ENCODE measurements at places on chromosomes 2 and 18.

GRCh38 chr2:85011747-85012146 lies 40.8 kb downstream of the KCMF1 start:
- H3K4me3 ChIP-seq = no peak overlapping the region
- peaks cover 44% of the 10 kb centered on the region for H3K36me3 ChIP-seq
- no peak for DNase-seq
- H3K4me1 ChIP-seq = peaks cover 59% of the 10 kb centered on the region
- no peaks in the 10 kb centered on the region for H3K27me3 ChIP-seq

DNA sequence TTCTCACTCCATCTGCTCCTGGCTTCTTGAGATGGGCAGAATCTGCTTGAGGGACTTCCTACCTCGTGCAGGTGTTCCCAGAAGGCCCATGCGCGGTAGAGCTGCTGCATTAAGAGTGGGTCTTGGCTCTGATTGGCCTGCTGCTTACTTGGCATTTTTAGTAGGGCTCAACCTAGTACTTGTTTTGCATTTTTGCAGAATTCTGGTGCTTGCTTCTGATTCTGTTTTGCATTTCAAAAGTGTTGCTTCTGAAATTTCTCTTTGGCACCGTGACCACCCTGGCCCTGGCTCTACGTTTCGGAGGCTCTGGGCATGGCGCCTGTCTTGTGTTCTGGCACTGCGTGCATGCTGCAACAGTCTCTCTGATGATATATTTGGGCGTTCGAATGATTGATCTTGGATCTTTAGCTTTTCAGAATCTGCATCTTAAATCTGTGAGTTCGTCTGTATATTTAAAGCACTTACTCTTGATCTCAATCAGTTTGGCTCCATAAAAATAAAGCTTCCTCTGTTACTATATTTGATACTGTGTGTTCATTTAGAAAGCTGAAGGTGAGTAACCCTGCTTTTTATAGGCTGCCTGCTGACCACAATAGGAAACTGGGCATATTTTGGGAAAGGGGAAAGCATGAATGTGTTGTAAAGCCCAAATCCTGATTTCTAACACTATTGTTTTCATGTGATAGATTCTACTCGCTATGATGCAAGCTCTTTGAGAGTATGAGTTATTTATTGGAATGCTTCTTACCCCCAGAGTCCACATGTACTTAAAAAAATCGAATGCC lies 22.2 kb downstream of the EFR3B start:
- H3K4me3 ChIP-seq = no peak overlapping the region
- H3K27ac ChIP-seq = no peak overlapping the region
- no peaks in the 10 kb centered on the region for H3K4me1 ChIP-seq
- H3K27me3 ChIP-seq = no peaks in the 10 kb centered on the region

- DNase-seq = no peak
- no peak overlapping the region for H3K4me3 ChIP-seq
- no peaks in the 10 kb centered on the region for H3K36me3 ChIP-seq
- H3K27ac ChIP-seq = no peak overlapping the region
Measured at GRCh38 chr2:126635281-126635680, 20.7 kb upstream of the GYPC start.

GRCh38 chr2:54728669-54729120 lies 5.2 kb downstream of the EML6 start:
- no peak for DNase-seq
- H3K27me3 ChIP-seq = peaks cover 69% of the 10 kb centered on the region
- H3K27ac ChIP-seq = no peak overlapping the region
- peaks cover 10% of the 10 kb centered on the region for H3K4me1 ChIP-seq
- H3K36me3 ChIP-seq = peaks cover 3% of the 10 kb centered on the region

DNA sequence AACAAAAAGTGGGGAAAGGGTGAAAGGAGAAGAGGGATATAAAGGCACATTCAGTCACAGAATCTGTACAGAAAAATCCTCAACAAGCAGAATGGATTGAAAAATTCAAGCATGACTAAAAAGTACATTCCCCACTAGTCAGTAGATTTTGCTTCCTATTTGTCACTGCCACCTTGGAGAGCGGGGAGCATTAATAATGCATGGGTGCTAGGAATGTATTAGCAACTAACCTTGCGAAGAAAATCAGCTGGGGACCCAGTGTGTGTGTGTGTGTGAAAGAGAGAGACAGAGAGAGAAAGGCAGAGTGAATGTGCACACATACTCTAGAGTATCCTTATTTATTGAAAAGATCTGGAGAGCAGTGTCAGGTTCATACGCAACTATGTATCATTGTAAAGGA lies 968.7 kb upstream of the ZEB2 start:
- H3K4me3 ChIP-seq = no peak overlapping the region
- no peak for DNase-seq
- no peaks in the 10 kb centered on the region for H3K36me3 ChIP-seq
- H3K27ac ChIP-seq = no peak overlapping the region
- no peaks in the 10 kb centered on the region for H3K4me1 ChIP-seq
- no peaks in the 10 kb centered on the region for H3K27me3 ChIP-seq

DNA sequence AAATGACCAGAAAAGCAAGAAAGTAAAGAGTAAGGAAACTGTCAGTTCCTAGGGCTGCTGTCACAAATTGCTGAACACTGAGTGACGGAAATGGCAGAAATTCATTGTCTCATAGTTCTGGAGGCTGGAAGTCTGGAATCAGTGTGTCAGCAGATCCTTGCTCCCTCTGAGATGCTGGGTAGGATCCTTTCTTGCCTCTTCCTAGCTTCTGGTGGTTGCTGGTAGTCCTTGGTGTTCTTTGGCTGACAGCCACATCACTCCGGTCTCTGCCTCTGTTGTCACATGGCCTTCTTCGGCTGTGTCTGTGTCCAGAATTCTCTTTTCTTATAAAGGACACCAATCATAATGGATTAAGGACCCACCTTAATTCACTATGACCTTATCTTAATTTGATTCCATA lies 21.9 kb downstream of the PLEKHB2 start:
- no peak for DNase-seq
- H3K4me1 ChIP-seq = no peaks in the 10 kb centered on the region
- H3K27ac ChIP-seq = no peak overlapping the region
- H3K36me3 ChIP-seq = peaks cover 84% of the 10 kb centered on the region

DNA sequence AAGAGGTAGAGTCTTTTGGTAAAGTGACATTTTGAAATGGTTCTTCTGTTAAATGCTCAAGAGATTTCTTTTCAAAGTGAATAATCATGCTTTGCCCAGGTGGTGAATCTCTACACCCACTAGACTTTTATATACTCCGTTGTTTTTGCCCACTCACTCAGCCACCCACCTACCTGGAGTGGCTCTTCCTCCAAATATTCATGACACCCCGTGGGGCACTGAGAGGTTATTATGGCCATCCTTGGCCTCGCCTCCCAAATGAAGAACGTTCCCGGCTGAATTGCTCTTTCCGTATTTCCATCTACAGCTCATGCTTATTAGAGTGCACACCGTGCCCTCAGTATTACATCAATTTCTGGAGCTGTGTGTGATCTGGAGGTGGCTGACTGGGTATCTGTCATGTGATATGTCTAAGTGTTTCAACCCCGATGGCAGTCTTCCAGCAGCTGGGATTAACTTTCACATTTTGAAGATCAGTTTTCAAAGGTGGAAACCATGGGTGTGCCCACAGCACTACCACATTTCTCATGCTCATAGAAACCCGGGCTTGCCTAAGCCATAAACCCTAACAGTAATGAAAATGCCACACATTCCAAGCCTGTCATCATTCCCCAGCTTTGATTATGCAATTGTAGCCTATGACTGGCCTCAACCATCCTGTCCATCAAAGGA lies 406.6 kb upstream of the MMADHC start:
- no peak for DNase-seq
- no peak overlapping the region for H3K4me3 ChIP-seq
- no peaks in the 10 kb centered on the region for H3K36me3 ChIP-seq
- H3K27me3 ChIP-seq = no peaks in the 10 kb centered on the region

DNA sequence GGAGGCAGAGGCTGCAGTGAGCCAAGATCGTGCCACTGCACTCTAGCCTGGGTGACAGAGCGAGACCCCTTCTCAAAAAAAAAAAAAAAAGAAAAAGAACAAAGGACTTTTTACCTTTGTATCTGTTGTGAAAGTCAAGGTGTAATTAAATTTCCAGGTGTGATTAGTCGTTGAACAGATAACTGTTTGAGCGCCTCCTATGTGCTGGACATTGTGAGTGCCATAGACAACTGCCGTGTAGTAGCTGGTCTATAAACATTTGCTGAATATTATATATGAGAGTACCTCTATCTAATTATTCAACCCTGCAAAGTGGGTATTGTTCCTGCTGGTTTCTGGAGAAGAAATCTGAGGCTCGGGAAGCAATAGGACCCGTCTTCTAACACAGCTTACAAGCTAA lies 71.8 kb downstream of the ASAP2 start:
- no peaks in the 10 kb centered on the region for H3K4me1 ChIP-seq
- no peaks in the 10 kb centered on the region for H3K36me3 ChIP-seq
- no peak overlapping the region for H3K4me3 ChIP-seq
- no peak overlapping the region for H3K27ac ChIP-seq
